ENCODE measurements at places on chromosomes 1 and 21.

DNA sequence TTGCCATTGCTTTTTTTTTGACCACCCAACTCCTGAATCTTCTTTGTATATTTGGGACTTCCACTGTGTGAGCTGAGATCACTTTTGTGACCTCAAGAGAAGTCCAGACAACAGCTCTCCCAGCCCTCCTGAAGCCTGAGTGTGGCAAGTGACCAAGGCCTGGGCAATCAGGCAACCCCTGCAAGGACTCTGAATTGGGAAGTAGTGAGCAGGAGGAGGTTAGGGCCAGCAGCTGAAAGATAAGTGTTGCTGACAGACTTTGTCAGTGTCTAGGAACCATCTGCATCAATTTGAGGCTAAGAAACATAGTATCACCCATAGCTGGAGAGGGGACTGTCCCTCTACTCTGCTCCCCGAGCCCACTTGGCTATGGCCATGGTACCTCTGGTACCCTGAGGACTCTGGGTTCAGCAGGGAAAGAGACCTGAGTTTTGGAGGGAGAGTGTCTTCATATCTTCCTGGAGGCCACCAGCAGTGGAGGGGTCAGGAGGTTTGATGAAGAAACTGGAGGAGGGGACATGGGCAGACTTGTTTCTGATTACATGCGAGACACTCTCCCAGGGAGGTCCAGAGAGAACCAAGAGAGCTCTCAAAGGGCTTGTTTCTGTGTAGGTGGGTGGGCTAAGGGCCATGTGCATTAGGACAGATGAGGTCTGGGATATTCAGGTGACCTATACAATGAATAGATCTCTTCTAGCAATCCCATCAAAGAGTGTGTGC is 147.0 kb upstream of the DNAH14 start:
- no peak for DNase-seq

DNA sequence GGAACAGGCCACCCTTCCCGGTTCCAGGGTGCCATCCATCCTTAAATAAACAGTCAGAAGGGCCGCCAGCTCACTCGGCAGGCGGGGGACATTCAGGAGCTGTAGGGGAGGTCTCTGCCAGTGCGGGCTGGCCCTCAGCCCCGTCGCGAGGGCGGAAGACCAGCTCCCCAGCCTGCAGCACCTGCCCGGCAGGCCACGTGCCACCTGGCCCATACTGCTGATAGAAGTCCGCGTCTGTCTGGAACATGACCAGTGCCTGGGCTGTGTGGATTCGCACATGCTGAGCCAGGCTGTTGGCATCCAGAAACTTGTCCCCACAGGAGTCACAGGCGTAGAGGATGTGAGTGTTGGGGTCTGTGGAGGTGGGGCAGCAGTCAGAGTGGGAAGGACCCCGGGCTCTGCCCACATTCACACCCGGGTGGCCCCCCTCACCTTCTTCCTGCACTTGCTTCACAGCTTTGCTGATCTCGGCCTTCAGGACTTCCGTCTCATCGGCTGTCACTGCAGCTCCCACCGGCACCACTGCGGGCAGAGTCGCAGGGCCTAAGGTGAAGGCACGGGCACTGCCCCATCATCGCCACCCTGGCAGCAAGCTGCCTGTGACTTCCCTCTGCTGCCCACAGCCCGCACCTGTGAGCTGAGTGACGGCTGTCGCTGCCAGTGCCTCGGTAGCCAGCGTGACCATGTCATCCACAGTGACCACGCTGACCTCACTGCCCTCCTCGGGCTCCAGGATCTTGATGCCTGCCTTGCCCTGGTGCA is 33.8 kb downstream of the ZBTB17 start:
- no peak for DNase-seq

GRCh38 chr1:116871779-116872146 is 38.0 kb upstream of the PTGFRN start:
- no peak for DNase-seq

DNA sequence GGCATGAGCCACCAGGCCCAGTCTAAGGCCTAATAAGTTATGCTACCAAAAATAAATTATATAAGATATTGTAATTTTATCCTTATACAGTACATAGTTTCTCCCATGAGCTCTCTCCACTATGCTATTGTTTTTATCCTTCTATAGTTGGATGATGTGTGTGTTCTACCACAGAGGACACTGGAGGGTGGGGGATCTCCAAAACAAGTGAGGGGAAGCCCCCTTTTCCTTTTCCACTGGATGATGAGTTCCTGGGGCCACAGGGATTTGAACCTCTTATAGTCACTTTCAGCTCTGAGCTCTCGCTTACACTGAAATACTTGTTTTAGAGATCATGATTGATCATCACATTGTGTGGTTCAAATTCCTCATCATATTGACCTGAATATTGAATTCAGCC is 77.6 kb upstream of the VAV3 start:
- DNase-seq, result no peak

GRCh38 chr1:219778110-219778509 is 150.2 kb downstream of the SLC30A10 start:
- DNase-seq, result no peak

- no peak for DNase-seq
These were observed 90.6 kb upstream of the SPAG17 start for GRCh38 chr1:118275472-118276115.

DNA sequence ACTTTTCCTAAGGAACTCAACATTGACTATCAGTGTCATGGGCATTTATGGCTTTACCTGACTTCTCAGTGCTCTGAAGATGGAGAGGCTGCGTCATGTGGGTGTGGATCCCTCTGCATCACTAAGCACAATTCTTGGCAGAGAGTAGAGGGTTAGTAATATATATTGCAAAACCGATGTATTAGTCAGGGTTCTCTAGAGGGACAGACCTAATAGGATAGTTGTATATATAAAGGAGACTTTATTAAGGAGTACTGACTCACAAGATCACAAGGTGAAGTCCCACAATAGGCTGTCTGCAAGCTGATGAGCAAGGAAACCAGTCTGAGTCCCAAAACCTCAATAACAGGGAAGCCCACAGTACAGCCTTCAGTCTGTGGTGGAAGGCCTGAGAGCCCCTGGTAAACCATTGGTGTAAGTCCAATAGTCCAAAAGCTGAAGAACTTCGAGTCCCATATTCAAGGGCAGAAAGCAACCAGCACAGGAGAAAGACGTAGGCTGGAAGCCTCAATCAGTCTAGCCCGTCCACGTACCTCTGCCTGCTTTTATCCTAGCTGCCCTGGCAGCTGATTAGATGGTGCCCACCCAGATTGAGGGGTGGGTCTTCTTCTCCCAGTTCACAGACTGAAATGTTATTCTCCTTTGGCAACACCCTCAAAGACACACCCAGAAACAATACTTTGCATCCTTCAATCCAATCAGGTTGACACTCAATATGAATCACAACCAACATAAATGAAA is 159.7 kb upstream of the NRIP1 start:
- no peak for DNase-seq

GRCh38 chr1:77948841-77949424 is 29.9 kb downstream of the FUBP1 start:
- DNase-seq, result no peak

DNA sequence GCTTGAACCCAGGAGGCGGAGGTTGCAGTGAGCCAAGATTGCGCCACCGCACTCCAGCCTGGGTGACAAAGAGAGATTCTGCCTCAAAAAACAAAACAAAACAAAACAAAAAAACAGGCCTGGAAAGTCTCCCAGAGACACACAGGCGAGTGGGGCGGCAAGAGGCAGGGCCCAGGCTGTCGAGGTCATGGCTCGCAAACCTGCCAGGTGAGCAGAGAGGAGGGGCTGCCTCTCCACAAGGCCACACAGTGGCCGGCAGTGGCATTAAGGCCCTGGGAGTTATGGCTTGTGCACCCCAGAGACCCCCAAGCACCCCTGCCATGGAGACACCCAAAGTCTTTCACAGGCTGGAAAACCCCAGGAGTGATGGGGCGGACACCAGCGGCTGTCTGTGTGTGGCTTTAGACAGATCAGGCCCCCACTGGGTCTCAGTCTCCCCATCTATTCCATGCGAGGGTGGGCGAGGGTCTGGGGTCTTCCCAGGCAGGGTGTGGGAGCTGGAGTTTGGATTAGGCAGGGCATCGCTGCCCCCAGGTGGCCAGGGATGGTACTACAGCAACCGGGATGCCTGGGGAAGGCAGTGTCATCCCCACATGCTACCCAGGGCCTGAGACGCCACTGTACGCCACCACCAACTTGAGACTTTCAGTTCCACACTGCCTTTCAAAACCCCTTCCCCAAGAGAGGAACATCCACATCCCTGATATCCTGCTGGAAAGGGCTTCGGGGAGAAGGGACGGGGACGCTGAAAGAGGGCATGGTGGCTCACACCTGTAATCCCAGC is 7.3 kb upstream of the CTRC start:
- peak; percentile 33 for DNase-seq

- DNase-seq, result no peak
These were observed 7.6 kb upstream of the SLAMF9 start for GRCh38 chr1:159961636-159962035.

DNA sequence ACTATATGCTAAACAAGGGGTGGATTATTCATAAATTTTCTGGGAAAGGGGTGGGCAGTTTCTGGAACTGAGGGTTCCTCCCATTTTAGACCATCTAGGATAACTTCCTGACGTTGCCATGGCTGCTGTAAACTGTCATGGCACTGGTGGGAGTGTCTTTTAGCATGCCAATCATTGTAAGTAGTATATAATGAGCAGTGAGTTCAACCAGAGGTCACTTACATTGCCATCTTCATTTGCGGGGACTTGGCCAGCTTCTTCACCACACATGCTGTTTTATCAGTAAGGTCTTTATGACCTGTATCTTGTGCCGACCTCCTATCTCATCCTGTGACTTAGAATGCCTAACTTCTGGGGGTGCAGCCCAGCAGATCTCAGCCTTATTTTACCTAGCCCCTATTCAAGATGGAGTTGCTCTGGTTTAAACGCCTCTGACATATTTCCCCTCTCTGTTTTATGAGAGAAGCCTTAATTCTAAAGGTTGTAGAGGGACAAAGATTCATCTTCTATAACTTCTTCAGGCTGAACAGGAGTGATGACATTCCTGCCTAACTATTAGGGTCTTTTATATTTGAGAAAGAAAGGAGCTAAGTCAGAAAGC is 60.4 kb downstream of the DIP2A start:
- no peak for DNase-seq

- DNase-seq, result no peak
These were observed 781 bp downstream of the TTLL7 start for GRCh38 chr1:83998205-83998497.

DNA sequence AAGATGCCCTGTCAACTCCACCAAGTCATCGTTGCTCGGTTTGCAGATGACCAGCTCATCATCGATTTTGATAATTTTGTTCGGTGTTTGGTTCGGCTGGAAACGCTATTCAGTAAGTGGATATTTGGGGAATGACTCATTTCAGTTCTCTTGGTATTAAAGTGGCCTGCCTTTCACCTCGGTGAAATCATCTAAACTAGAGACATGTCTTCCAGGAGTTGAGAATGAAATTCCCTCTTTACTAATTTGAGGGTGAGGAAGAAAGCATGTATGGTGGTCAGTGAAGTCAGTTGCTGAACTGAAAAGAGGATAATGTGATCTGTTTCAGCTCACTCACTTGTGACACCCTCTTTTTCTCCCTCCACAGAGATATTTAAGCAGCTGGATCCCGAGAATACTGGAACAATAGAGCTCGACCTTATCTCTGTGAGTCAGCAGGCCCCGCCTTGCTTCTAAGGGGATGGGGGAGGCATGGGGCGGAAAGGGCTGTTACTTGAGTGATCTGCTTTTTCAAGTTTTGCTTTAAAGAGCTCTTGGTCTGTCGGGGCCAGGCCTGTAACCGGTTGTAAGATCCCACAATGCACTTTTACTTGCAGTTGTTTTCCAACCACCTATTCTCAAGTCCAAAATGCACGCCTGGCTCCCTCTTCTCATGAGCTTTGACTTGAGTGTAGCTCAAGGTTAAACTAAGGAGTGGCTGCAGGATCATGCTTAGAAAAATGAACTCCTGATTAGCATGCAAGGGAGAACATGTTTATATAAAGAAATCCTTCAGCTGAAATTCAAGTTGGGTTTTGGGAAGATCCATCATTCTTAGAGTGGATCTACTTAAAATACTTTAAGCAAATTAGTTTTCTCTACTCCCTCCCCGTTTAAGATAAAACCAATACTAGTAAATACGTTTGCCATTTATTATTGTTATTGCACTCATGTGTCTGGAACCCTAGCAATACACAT is 59.8 kb downstream of the CAPN2 start:
- no peak for DNase-seq

GRCh38 chr1:15320267-15320666 is 73.2 kb downstream of the FHAD1 start:
- no peak for DNase-seq

- no peak for DNase-seq
These were observed 5.1 kb downstream of the PEF1 start for GRCh38 chr1:31639543-31639942.

GRCh38 chr1:156840186-156840897 is 18.6 kb downstream of the INSRR start:
- no peak for DNase-seq

DNA sequence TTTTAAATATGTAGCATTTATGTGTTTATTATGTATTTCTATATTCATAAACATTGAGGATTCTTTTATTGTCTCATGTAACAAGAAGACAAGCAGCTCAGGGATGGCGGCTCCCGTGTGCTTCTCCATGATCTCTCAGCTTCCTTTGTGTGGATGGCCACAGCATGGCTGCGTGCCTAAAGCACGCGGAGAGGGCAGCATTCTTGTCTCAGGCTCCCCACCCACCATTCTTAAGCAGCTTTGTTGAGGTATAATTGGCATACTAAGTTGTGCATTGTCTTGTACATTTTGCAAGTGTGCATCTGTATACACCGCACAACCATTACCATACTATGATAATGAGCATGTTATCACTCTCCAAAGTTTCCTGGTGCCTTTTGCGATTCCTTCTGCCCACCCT is 81.6 kb downstream of the CAMTA1 start:
- no peak for DNase-seq

GRCh38 chr1:31574749-31575368 is 1.5 kb upstream of the TINAGL1 start:
- no peak for DNase-seq

DNA sequence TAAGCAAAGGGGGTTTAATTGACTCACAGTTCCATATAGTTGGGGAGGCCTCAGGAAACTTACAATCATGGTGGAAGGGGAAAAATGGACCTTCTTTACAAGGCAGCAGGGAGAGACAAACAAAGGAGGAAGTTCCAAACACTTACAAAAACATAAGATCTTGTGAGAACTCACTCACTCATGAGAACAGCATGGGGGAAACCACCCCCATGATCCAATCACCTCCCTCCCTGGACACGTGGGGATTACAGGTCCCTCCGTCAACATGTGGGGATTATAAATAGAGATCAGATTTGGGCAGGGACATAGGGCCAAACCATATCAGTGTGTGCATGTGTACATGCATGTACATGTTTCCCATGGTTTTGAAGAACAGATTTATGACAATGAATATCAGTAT is 5.5 kb upstream of the SMG7 start:
- no peak for DNase-seq

All from KG1 (cell line).